ENCODE measurements at places on chromosomes 1 and 21.

- DNase-seq = no peak
Measured at GRCh38 chr1:51564124-51564523, 45.1 kb upstream of the EPS15 start.

GRCh38 chr21:28714777-28715464 lies 277.8 kb downstream of the LTN1 start:
- DNase-seq = peak; percentile 44

DNA sequence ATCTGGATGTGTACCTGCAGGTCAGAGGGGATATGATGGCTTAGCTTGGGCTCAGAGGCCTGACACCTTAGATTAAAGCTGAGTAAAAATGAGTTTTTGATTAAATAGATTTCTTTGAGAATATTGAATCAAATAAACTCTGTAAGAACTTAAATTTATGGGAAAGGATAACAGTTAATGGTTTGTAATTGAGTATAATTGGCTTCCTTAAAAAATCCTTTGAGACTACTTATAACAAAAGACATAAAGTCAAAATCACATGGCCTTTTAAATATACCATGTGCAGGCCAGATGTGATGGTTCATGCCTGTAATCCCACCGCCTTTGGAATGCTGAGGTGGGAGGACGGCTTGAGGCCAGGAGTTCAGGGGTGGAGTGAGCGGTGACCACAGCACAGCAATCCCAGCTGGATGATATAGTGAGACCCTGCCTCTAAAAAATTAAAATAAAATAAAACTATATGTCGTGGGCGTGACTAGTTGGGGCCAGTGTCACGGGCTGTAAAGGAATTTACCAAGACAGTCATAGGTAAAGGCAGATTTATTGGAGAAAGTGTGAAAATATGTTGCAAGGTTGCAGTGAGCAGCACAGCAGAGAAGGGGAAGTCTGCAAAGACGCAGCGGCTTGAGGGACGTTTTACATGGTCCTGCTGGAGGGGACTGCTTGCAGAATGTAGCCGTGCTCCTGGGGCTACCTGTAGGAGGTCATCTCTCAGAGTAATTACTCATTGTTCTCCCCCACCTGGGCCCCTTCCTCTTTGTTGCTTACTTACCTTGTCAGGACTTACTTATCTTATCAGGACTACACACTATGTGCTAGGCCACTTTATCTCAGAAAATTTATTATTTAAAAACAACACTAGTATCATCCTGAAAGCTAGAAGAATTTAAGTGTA lies 122.3 kb downstream of the ZMYM4 start:
- no peak for DNase-seq

DNA sequence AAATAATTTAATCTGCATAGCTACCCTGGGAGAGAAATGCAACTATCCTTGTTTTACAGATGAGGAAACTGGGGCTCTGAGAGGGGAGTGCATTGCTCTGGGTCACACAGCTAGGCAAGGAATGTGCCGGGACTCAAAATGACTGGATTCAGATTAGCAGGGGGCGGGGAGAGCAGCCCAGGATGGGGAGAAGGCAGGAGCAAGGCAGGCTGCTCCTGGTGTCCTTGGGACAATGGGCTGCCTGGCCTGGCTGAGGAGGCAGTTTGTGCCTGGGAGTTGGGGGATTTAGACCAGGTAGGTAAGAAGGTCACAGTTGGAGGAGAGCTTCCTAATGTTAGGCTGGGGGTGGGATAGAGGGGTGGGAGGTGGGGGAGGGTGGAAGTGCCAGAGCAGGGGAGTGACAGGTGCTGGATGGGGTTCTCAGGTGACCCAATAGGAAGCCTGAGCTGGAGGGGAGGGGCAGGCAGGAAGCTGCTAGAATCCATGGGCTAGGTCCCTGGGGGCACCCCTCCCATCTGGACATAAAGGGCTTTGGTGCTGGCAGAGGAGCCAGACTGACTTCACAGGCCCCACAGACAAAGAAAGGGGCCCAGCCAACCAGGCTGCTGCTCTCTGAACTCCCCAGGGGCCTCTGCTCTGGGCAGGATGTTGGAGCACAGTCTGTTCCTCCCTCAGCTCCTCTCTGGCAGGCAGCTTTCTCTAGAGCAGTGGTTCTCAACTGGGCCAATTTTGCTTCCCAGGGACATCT lies 29.0 kb downstream of the TRIM62 start:
- no peak for DNase-seq

- no peak for DNase-seq
Measured at GRCh38 chr1:83571536-83571935, 427.4 kb downstream of the TTLL7 start.

GRCh38 chr1:59674595-59674994 lies 140.2 kb upstream of the HOOK1 start:
- no peak for DNase-seq

- DNase-seq = no peak
Measured at GRCh38 chr1:168879896-168880734, 151.1 kb upstream of the DPT start.

GRCh38 chr1:53982034-53982762 lies 35.8 kb downstream of the LDLRAD1 start:
- no peak for DNase-seq

DNA sequence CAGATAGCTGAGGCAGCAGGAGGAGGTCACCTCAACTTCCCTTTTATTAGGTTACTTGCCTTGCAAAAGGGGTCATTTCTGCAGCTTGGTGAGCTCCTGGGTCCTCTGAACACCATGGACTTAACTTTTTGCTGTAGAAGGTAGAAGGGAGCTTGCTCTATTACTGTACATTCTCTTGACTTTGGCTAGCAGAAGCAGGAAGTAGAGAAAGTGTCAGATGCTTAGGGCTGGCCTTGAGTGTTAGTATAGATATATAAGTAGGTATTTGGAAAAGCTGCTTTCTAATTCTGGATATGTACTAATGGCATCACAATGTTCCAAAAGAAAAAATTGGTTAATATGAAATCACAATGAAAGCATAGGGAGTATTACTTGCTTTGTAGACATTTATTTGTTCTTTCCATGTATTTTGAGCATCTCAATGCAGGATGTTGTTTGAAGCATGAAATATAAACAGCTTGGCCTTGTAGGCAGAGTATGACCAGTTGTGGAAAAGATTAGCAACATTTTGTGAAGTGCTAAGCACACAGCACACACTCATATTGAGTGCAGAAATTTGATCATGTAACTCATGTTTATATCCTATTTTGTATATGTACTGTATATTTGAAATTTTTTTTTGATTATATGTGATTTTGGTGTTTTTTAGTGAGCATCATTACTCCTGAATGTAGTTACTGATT lies 108.8 kb downstream of the DYRK1A start:
- no peak for DNase-seq

Data from non-pigmented ciliary epithelial cell (primary cell).